ENCODE measurements at places on chromosomes 4 and X. TPM values are rescaled to one million over a fixed set of nuclear protein-coding genes. Genes with fewer than 3 reads are reported as not detected.

DNA sequence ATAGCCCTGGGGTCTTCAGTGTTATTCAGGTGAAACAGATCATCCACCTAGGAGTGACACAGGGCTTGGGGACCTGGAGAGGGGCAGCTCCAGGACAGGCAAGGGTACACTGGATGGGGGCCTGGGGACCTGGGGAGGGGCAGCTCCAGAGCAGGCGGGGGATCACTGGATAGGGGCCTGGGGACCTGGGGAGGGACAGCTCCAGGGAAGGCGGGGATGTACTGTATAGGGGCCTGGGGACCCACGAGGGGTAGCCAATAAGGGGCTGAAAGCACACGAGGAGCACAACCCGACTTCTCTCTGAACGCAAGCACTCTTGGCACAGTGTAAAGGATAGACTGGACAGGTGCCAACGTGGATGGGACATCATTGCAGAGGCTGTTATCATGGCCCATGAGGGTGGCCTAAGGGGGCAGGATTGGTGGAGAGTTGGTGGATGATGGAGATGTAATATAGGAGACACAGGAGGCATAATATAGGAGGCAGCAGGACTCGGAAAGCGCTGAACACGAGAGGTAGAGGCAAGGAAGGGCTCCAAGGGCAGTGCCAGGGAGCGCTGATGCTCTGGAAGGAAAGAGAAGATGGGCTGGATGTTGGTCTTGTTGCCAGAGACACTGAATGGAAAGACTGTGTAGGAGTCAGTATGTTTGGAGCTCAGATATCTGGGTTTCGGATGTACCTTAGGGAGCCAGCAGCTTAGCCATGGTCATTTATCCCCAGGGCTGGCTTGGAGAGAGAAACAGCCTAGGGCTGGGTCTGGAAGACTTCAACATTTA, 37.9 kb upstream of the FGFBP2 start:
- DNase-seq, result no peak

DNA sequence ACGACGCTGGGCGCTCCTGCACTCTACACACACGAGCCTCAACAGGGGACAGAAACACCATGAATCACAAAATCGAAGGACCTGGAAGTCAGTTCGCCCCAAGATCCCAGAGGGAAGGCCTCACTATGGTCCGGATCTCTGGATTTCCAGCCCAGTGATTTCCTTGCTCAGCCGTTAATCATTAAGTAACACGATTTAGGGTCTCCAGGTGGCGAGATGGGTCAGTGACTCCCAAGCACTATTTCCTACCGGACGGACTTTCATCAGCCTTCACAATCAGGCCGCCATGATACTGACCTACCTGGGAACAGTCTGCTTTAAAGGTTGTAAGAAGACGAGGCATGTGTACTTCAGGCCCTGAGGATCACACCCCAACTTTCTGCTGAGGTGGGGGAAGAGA, 63.7 kb downstream of the FAT1 start:
- DNase-seq, result no peak

GRCh38 chr4:173357939-173358338, 12.8 kb upstream of the SAP30 start:
- DNase-seq, result no peak

DNA sequence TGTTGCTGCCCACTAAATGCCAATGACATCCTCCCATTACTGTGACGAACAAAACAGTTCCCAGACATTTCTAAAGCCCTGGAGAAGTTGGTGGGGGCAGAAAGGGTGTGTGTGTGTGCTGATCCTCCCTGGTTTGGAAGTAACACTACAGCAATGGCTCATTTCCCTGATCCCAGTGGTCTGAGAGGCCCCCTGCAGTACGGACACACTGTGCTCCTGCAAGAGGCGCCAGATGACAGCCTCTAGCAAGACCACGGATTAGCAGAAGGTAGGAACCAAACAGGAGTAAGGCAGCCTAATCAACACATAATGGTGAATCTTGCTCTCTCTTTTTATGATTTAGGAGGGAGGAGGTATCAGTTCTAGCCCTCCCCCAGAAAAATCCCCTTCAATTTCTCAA, 49.6 kb downstream of the CHRDL1 start:
- DNase-seq, result no peak

The EMCN gene
- total RNA-seq, result 43.6 TPM

GRCh38 chr4:57550198-57550597, 440.0 kb upstream of the IGFBP7 start:
- DNase-seq, result no peak

The TCP11X2 gene
- total RNA-seq, result not detected

DNA sequence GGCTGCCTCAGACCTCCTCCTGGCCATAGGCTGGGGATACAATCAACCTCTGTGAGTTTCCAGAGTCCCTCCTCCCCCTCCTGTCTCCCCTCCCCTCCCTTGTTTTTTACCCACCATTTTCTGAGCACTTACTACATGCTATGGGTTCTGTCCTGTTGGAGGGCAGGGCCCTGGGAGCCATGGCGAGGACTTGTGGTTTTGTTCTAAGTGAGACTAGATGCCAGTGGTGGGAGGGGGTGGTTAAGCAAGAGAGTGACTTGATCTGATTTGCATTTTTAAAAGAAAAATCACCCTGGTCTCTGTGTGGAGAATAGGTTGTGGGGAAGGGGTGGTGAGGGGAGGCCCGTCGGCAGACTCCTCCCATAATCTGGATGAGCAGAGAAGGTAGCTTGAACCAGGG, 39.5 kb downstream of the EFNB1 start:
- no peak for DNase-seq

DNA sequence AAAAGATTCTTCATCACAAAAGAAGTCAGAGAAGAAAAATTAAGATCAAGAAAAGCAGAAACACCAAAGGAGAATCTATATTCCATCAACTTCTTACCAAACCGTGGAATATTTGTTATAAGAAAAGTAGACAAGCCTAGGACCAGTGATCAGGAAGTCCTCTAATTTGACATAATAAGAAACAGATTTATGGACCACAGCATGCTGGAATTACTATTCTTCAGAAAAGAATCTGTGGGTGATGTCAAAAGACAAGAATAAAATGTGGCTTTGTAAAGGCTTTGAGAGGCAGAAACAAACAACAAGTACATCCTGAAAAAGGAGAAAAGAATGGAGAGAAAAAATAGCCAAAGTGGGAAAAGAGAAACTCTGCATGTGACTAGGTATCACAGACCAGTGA, 123.3 kb downstream of the SLC10A7 start:
- no peak for DNase-seq

DNA sequence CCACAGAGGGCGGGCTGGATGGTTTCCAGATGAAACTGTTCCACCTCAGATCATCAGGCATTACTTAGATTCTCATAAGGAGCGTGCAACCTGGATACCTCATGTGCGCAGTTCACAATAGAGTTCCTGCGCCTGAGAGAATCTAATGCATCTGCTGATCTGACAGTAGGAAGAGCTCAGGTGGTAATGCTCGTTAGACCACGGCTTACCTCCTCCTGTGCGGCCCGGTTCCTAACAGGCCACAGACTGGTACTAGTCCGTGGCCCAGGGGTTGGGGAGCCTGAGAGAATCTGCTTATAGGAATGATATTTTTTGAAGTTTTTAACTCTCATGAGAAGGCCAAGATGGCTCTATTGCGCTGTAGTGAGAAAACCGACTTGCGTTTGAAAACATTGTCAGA, 5.4 kb downstream of the NCAPG start:
- DNase-seq, result no peak

The IGFBP7 gene
- 698 TPM for total RNA-seq

The CTAG1B gene
- total RNA-seq, result not detected

GRCh38 chrX:119181491-119181890, 53.9 kb upstream of the KIAA1210 start:
- DNase-seq, result no peak

GRCh38 chr4:173264684-173265185, 69.4 kb downstream of the HMGB2 start:
- peak; percentile 65 for DNase-seq

- DNase-seq, result no peak
These were observed 241.8 kb upstream of the SMIM31 start for GRCh38 chr4:164512124-164512523.
